ENCODE measurements at places on chromosomes 11 and 22. TPM values are rescaled to one million over a fixed set of nuclear protein-coding genes. Genes with fewer than 3 reads are reported as not detected.

HTR3B gene
- total RNA-seq: not detected

TBX1 gene
- total RNA-seq: 0.31 TPM

H19 gene
- total RNA-seq: not detected

FOLR3 gene
- total RNA-seq: not detected

DNA sequence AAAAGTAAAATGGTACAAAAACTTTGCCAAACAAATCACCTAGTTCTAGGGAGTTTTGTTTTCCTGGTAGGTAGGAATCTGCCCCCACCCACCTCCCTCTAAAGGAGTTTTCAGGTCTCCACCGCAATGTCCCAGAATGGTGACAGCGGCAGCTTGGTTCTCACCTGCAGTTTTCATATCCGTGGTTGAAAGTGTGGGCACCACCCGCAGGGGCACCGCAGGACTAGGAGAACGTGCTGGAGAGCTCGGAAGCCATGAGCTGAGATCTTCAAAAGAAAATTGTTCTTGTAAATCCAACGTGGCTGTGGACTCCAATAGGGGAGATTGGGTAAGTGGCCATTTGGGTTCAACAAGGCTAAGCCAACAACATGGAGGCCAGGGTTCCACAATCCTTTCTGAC is 10.8 kb downstream of the NFRKB start:
- H3K4me1 ChIP-seq: no peaks in the 10 kb centered on the region
- no peak overlapping the region for H3K4me3 ChIP-seq
- H3K27me3 ChIP-seq: no peaks in the 10 kb centered on the region
- peaks cover 42% of the 10 kb centered on the region for H3K36me3 ChIP-seq

DNA sequence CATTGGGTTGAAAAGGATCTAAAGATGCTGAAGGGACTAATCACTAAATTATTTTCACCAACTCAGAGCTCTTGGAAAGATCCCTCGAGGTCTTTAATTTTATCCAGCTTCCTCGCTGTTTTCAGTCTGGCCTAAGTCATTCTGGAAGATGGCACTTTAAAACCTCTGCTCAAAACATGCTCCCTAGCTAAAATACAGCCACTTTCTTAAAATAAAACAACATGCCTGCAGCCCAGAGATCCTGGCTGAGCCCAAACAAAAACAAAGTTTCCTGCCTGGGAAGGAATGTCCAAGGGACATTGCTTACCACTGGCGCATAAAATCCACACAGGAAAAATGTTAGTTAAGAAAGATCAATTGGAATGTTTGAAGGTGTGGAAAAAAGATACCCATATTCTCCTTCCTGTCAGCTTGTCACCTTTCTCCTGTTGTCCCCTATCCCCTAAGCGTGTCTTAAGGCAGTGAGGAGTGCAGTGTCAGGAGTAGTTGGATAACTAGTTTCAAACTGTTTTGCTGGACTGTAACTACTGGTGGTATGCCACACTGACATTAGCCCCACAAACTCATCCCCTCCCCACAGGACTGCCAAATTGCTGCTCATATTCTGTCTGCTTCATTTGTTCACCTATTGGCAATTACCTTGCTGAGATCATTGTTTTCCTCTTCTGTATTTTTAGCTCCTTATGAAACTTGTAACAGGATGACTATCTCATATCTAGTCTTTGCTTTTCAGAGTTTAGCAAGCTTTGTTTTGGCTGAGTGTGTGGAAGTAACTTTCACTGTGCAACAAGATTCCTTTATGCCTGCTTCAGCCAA is 108.3 kb upstream of the SESN3 start:
- no peaks in the 10 kb centered on the region for H3K36me3 ChIP-seq
- H3K27ac ChIP-seq: no peak overlapping the region
- no peaks in the 10 kb centered on the region for H3K4me1 ChIP-seq
- no peak overlapping the region for H3K4me3 ChIP-seq
